ENCODE measurements at places on chromosomes 2 and 18.

DNA sequence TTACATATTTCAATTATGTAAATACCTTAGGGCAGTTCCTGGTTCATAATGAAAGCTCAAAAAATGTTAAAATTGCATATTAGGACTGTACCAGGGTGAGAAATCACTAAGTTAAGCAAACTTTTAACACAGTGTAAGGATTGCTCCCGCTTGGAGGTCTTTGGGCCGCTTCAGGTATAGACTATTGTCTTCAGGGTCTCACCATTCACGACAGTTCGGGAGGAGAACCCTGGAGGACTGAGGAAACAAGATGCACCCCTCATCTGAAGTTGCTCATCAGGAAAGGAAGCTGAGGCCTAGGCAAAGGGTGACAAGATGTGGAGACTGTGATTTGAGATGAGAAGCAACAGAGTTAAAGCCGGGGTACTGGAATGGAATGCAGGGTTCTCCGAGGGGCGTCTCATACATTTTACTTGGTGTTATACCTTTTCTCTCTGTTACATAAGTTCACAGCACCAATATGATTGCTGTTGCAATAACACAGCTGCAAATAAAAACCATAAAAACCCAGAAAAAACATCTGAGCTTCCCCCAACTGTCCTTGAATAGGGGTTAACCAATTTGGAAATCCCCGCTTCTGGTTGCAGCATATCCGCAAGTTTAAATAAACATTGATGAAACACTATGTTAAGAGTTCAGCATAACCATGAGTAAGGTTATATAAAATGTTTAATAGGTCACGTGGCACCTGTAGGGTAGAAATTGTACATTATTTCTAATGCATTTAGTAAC is 40.1 kb downstream of the FBXO48 start:
- no peak for DNase-seq

GRCh38 chr2:152037743-152038435 is 61.0 kb downstream of the CACNB4 start:
- no peak for DNase-seq

- no peak for DNase-seq
Measured at GRCh38 chr2:96195410-96196066, 13.1 kb downstream of the STARD7 start.

DNA sequence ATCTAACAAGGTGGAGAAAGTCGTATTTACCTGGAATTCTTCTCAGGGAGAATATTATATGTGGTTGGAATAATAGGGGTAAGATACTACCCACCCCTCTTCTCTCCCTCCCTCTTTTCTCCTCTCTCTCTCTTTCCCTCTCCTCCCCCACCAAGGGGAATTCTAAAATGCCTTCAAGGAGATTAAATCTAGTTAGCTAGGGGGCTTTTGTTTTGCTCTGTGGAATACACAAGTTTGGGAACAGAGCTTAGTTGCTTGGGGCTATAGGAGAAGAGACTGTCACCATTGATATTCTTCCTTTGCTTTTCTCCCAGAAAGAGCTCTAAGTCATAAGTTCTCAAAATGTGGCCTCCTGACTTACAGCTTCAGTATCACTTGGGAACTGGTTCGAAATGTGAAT is 34.5 kb downstream of the TAF1B start:
- no peak for DNase-seq

GRCh38 chr2:146226077-146226476 is 1618.8 kb upstream of the ACVR2A start:
- DNase-seq = no peak

GRCh38 chr18:72147830-72148229 is 396.3 kb downstream of the CBLN2 start:
- DNase-seq = no peak

DNA sequence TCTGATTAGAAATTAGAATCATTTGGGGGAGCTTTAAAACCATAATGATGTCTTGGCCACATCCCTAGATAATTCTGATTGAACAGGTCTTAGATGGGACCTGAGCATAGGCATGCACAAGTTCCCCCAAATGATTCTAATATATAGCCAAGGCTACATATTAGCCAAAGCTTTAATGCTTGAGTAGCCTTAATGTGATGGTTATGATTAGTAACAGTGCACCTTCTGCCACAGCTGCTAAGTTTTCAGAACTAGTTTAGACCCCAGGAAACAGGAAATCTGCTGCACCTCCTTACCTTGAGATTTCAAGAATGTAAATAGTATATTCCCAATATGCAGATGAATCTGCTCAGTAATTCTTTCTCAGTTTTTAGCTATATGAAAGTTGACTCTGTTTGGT is 119.8 kb downstream of the PTPN4 start:
- no peak for DNase-seq

DNA sequence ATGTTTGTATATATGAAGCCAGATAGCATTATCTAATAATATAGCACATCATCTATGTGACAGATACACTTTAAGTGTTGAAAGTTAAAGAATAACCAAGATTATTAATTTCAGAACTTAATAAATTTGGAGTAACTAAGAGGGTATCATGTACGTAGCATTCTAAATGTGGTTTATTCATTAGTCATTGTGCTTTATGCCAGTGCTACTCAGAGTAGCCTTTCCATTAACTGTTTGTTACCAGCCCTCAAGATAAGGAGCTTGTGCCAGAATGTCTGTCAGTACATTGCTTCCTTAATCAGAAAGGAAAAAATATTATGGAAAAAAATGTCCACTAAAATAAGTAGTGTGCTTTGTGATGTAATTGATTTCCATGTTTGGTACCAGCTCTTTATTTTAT is 94.9 kb upstream of the TWSG1 start:
- DNase-seq = no peak

DNA sequence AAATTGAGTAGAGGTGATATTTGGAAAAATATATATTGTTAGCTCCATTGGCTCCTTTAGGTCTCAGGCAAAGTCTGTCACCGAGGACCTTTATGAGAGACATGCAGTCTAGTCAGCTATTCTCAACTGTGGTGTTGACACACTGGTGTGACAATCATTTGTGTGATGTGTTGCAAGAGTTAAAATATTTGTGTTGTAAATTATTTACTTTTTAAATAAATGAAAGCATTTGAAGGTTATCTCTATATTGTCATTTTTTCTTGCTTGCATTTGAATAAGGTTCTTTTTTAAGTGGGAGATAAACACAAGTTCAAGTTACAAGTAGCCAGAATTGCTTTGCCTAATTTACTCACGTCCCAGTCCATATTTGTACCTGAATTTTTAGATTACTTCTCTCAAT is 4.3 kb downstream of the REL start:
- DNase-seq = no peak

DNA sequence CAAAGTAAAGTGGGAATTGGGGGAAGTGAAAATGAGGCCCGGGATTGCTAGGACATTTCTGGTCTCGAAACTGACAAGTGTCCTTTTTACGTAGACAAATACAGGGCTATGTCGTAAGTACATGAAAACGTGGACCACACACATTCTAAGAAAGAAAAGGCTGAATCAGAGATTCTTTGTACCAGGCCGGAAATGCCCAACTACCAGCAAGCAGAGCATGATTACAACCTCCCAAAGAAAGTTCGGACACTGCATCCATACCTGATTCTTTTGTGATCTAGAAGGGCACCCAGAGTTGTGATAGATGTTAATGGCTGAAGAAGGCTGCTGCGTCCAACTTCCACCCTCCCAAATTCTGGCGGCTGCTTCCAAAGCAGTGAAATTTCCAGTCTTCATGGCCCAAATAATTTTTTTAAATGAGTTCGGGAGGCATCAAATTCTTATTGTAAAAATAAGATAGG is 1.7 kb downstream of the RBMS1 start:
- peak; percentile 61 for DNase-seq

GRCh38 chr18:57827646-57828045 is 24.5 kb upstream of the ATP8B1 start:
- DNase-seq = no peak

DNA sequence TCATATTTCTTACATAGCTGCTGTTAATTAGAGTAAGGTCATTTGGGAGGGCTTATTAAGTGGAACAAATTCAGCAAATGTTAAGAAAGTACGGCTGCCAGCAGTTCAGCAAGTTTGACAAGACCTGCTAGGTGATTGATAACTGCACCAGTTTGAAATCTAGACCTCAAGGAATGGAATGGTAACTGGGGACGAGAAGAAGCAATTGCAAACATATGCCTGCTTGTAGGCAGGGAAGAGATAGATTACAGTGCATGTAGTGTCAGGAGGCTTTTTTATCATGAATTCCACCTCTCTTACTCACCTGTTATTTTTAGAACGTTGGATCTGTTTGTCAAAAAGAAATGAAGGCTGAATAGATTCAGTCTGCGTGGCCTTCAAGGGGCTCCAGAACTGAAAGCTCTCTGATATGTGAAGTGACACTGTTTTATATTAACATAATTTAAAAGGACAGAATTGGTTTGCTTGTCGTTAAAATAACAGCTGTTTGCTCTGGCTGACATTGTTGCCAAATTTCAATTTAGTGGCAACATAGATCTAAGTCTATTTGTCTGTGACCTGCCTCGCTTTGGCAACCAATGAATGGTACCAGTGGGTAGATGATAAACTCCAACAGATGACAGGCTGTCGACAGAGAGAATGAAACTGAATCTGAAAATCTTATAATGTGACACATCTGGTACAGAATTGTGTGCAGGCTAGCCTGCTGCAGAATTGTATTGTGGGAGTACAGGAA is 199.3 kb downstream of the ZNF407 start:
- no peak for DNase-seq

GRCh38 chr2:8479298-8479697 is 202.6 kb upstream of the ID2 start:
- DNase-seq = no peak

DNA sequence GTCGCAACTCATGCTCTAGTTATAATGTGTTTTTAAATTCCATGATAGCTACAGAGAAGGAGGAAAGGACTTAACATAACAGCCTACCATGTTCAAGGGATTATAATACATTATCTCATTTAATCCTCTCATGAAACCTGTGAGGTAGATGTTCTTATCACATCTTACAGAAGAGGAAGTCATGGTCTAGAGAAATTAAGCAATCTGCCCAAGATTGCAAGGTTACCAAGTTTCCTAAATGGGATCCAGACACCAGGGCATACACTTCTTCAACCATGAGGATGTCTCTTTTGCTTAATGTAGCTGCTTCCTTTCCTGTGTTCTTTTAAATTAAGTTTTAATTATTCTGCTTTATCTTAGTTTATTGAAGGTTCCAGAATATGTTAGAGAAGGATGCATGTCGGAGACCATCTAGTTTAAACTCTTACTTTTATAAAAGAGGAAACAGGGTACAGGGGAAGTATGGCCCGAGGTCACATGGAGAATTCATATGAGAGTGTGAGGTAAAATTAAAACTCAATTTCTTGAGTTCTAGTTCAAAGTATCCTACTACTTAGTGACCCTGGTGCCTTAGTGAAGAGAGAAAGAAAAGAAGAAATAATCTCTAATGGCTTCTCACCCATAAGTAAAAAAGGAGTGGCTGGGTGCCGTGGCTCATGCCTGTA is 3.6 kb upstream of the IL1A start:
- no peak for DNase-seq

GRCh38 chr2:49241501-49241900 is 87.2 kb upstream of the FSHR start:
- DNase-seq = no peak

GRCh38 chr2:43224571-43225092 is 1.8 kb downstream of the ZFP36L2 start:
- no peak for DNase-seq

DNA sequence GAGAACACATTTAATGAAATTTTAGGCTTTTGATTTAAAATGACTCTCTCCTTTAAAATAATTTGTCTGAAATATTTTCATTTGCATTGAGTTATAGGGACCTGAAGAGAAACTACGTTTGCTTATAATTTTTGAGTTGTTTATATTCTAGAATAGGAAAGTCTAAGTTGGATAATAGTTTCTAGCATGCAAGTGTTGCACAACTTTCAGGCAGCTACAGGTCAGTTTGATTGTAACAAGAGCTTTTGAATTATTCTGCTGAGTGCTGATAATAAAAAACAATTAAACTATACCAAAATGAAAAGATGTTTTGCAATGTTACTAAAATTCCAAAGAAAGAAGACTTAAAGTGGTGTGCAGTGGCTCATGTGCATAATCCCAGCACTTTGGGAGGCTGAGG is 71.0 kb downstream of the PDE1A start:
- DNase-seq = no peak

DNA sequence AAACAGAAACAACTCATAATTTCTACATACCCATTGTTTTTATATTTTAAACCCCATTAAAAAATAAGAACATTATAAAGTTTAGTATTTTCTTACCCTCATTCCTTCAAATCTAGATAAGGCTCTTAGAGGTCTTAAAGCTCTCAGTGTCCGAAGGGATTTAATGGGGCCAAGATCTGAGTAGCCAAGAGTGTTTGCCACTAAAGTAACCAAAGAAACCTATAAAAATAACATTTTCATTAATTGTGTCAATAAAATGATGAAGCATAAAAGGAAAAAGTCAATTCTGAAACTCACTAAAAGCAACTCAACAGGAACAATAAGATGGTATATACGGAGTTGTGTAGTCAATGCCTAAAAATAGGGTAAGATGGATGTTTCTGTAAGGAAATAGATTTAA is 105.4 kb upstream of the SCN1A start:
- no peak for DNase-seq

DNA sequence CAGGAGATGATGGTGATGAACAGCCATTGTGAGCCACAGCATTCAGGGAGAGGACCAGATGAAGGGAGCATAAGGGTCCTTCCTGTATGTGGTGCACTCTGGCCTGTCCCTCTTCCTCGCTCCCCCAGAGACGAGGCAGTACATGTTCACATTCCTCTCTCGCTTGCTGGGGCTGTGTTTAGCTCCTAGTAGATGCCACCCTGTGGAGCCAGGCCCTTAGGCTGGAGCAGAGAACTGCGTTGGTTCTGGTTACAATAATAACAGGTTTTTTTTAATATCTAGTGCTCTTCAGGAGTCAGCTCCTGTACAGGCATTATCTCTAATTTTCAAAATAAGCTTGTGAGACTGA is 171.1 kb upstream of the MYT1L start:
- no peak for DNase-seq

- no peak for DNase-seq
Measured at GRCh38 chr2:203155406-203155805, 83.4 kb upstream of the CYP20A1 start.

DNA sequence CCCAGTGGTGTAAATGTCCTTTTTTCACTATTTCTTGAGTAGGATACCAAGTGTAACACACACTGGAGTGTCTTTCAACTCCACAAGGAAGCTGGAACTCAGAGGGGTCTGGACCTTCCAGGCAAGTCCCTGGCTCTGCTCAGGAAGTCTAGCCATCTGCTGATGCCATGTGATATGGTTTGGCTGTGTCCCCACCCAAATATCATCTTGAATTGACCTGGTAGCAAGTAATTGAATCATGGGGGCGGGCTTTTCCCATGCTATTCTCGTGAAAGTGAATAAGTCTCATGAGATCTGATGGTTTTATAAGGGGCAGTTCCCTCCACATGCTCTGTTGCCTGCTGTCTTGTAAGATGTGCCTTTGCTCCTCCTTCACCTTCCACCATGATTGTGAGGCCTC is 99.4 kb upstream of the CDC42EP3 start:
- no peak for DNase-seq

DNA sequence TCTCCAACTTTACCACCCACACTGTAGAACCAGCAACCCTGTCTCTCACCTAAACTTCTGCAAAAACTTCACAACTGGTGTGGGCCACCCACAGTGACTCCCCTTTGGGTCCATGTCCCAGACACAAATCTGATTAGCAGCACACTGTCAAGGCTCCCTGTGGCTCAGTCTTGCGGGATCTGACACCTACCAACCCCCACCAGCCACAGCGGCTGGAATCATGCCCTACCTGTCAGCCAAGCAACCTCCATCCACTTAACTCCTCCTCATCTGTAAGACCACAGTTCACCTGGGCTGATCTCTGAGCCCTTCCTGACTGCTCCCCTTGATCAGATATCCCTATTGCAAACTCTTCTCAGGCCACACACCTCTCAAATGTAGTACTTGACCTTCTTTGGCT is 14.6 kb downstream of the TCF4 start:
- DNase-seq = no peak
